ENCODE measurements at places on chromosomes 6 and 20.

DNA sequence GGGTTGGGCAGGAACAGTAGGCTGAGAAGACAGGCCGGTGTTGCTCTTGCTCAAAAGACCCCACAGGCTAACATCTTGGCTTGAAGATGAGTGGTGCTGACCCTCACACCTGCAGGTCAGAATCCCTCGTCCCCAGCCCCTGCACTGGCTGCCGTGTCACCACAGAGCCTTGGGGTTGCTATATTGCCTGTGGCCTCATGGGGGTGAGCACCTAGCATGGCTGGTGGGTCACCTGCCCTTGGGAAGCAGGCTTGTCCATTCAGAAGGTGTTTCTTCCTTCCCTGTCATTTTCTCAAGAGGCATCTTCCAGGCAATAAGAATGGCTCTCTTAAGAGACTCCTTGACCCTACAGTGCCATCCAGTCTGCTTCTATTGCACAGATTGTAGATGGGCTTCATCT is 7.7 kb downstream of the SLC22A16 start:
- no peak for DNase-seq

GRCh38 chr6:95175927-95176675 is 401.2 kb upstream of the MANEA start:
- DNase-seq = no peak

DNA sequence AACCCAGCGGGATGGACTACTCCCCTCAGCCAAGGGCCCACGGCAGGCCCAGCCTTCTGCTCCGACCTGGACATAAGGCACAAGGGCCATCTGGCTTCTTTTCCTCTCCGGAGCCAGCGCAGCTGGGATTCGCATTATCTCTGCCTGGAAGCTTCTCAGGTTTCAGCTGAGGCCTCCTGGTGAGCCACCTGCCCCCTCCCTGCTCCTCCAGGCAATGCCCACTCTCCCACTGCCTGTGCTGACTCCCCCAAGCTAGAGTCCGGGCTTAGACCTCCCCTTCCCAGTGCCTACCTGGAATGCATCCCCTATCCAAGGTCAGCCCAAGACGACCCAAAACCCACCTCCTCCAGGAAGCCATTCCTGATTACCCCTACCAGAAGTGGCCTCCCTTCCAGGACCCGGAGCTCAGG is 60.7 kb downstream of the EZR start:
- DNase-seq = peak; percentile 91

DNA sequence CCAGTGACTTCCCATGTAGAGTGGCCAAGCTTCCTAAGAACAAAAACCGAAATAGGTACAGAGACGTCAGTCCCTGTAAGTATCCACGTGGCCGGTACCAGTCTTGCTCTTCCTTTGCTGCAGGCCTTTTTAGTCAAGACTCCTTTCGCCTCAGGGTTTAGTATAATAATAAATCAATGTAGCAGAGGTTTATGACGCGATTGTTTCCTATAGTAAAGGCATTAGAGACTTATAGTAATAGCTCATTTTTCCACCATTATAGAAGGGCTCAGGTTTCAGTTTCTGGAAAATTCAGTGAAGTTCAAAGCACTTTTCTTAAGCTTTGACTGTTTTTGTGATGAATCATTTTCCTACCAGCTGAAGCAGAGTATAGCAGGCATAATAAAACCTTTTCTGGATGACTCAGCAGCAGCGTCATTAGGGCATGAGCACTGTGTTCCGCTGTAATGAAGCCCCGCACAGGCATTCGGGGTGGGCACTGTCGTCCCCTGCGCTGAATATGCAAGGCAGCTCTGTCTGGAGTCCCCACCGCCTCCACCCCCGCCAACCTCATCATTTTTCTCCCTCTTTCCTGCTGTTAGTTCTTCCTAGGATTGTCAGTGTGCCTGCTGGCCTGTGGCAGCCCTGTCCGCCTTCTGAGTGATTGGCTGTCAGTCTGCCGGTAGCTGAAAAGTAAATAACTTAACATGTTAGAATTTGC is 51.3 kb downstream of the PTPN1 start:
- no peak for DNase-seq

DNA sequence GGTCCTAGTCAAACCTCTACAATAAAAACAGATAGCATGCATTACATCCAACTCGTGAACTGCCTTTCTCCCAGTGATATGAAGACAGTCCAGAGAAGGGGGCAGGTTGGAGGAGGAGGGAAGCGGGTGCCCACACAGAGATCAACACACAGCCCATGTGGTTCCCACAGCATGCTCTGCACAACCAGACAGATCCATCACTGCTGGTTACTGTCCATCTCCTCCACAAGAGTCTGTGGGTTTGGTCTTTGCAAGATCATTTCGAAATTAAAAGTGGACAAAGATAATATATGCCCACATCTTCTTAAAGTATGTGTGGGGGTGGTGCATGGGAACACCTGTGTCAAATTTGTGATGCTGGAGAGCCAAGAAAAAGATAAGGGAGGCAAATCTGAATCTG is 215.5 kb downstream of the GMDS start:
- DNase-seq = no peak

GRCh38 chr20:43739148-43739749 is 12.4 kb upstream of the GTSF1L start:
- DNase-seq = no peak

DNA sequence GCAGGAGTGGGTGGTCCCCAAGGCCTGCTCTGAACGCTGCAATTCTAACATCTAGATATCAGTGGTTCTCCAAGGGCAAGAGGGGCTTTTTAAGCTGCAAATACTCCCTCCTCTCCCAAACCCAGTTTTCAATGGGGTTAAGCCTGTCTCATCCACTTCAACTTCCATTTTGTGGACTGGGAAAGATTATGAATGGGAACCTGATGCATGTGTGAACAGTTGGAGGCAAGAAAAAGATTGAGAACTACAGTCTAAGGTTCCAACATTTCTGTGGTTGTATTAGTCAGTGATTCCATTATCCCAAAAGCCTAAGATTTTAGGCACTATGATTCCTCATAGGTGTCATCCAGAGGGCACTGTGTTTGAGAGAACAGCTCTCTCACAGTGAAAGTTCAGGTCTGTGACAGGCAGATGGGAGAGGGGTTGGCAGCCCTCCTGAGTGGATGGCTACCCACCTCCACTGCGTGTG is 53.7 kb downstream of the HNF4A start:
- DNase-seq = no peak

GRCh38 chr6:70838907-70839285 is 118.0 kb downstream of the B3GAT2 start:
- DNase-seq = no peak

DNA sequence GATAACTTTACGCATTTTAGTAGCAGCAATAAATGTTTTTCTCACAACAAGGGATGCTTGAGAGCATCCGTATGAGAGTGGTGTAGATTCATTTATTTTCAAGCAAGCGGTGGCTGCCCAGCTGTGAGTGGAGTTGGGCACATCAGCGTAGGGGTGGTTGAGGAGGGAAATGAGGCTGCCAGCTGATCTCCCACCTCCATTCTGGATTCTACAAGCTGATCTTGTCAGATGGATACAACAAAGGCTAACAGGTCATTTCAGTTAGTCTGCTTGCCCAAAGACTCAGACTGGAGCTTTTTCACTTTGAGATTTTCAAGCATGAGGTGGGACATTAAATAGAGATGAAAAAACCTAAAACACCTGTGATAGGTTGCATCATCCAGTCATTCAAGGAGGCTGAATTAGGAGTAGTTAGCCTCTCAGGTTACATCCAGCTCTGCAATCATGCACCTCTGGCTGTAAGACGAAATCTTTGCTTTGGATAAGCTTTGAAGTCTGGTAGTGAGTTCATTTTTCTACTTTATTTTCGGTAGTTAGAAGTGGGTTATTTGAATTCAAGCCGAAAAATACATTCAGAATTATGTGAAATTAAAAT is 1.9 kb upstream of the BACH2 start:
- DNase-seq = no peak

GRCh38 chr6:159390381-159390780 is 221.2 kb downstream of the FNDC1 start:
- no peak for DNase-seq

GRCh38 chr20:24533449-24533848 is 64.0 kb downstream of the SYNDIG1 start:
- no peak for DNase-seq

GRCh38 chr6:109031416-109031815 is 63.2 kb downstream of the SESN1 start:
- DNase-seq = no peak

- no peak for DNase-seq
These were observed 22.4 kb downstream of the MRS2 start for GRCh38 chr6:24425091-24425490.

GRCh38 chr20:37329481-37330165 is 16.3 kb upstream of the SRC start:
- no peak for DNase-seq

DNA sequence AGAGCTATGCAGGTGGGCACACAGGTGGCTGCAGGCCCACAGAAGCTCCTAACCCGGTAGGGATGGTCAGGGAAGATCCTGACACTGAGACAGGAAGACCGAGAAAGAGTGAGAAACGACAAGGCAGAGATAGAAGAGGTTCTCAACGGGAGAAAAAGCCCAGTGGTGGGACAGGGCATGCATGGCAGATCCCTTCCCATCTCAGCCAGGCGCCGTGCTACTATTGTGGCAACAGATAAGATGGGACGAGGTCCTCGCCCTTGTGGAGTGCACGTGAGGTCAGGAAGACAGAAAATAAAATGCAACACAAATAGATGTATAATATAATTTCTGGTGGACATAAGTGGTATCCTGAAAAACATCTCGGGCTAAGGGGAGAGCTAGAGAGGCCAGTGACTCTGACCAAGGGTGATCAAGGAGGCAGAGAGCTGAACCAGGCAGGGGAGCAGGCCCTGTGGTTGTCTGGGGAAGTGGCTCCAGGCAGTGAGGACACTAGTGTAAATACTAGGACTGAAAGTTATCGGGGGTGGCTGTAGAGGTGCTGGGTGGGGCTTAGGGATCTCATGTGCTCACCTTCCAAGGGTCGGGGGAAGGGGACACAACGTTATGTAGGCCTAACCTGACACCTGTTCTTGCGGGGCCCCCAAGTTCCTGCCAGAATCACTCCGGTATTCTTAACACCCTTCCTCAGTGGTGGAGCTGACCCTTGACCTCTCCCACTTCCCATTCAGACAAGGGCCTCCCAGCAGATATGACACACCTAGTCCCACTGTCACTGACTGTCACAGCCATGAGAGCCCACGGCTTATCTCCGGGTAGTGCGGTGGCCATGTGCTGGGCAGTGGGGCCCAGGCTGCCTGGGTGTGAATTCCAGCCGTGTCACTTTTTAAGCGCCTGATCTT is 1.0 kb downstream of the SRXN1 start:
- no peak for DNase-seq

DNA sequence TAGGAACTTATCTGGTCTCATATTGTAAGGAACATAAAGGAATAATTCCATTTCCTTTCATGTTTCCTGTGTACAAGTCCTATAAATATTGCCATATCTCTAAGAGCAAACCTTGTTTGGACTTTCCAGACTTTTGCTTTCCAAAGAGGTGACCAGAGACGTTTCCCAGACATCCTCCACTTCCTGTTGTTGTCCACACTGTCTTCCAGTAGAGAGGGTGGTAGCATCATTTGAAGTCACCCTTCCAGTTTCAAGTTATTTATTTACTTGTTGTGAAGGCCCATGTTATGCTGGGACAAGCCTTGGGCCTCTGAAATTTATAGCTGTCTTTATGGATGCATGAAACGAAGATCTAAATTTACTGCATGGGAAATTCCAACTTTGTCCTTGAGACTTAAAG is 10.6 kb upstream of the TGM3 start:
- DNase-seq = no peak

DNA sequence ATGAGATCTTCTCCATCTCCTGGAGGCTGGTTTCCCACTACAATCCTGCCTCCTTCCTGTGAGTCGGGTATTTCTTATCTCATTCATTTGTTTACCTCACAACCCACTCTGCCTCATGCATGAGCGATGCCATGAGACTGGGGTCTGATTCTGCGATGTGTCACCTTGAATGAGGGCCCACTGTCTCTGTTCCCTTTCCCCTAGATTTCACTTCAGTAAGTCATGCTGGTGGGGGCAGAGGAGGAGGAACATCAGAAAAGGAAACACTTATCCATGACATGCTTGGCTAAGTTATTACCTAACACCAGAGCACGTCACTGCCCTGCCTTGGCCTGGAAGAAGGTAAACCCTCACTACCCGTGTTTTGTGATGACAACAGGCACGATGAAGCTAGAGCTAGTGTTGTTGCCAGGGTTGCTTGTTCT is 337.4 kb upstream of the PRDM1 start:
- no peak for DNase-seq

GRCh38 chr6:11346516-11346915 is 114.0 kb upstream of the NEDD9 start:
- DNase-seq = no peak

DNA sequence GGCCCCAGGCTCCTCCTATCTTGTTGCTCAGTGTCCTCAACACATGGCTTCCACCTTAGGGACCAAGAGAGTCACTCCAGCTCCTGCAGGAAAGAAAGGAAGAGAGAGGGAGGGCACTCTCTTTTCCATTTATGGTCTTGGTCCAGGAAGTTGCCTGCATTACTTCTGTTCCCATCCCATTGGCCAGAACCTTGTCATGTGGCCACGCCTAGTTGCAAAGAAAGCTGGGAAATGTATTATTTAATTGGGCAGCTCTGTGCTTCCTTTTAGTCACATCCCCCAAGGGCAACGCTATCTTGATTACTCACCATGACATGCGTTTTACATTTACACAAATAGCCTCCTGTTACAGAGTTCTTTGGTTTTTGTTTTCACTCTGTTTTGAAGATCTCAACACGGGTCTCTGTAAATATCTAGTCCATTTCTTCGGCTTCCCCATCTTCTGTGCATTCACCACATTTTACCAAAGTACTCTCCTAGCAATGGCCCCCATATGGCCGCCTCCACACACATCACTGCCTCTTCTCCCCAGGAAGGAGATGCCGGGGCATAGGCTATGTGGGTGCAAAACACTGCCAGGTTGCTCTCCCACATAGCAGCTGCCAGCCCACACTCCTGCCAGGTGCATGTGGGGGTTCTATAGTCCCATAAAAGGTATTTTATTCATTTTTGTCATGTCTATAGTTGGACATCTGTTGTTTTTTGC is 35.7 kb upstream of the ZMYND8 start:
- no peak for DNase-seq

DNA sequence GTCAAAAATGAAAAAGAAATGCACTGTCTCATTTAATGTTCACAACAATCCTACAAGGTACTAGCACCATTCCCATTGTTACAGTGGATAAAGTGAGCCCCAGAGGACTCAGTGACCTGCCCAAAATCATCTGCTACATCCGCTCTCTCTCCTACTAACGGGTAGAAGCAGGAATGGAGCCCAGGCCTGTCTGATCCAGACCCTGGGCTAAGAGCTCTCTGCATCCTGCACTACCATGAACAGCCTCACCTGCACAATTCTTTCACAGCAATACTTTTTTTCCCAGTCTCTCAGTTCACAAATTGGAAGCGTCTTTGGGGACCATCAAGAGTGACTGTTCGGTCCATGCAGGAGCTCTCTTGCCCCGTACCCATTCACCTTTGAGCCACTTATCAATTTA is 31.2 kb downstream of the ATP9A start:
- no peak for DNase-seq

Data from NCI-H446 treated with DMSO at 0.1 percent for 48 hours (cell line).